ENCODE measurements at places on chromosomes 11 and 22.

DNA sequence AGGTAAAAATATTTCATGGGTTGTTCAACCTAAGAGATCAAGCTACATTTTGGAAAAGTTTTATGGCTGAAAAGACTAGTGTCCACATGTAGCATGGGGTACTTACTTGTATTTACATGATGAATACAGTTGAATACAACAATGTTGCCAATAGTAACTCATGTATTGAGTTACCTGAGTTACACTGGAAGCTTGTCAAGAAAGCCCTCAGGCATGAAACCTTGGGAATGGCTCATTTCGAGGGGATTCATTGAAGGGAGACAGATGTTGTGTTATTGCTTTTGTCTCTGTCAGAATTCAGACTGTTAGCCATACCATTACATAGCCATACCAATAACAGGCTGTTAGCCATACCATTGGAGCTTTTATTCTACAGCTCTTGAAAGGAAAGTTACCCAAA, 9.2 kb downstream of the OR51F2 start:
- DNase-seq = peak; percentile 55

GRCh38 chr11:128288368-128288767, 299.0 kb downstream of the ETS1 start:
- no peak for DNase-seq

DNA sequence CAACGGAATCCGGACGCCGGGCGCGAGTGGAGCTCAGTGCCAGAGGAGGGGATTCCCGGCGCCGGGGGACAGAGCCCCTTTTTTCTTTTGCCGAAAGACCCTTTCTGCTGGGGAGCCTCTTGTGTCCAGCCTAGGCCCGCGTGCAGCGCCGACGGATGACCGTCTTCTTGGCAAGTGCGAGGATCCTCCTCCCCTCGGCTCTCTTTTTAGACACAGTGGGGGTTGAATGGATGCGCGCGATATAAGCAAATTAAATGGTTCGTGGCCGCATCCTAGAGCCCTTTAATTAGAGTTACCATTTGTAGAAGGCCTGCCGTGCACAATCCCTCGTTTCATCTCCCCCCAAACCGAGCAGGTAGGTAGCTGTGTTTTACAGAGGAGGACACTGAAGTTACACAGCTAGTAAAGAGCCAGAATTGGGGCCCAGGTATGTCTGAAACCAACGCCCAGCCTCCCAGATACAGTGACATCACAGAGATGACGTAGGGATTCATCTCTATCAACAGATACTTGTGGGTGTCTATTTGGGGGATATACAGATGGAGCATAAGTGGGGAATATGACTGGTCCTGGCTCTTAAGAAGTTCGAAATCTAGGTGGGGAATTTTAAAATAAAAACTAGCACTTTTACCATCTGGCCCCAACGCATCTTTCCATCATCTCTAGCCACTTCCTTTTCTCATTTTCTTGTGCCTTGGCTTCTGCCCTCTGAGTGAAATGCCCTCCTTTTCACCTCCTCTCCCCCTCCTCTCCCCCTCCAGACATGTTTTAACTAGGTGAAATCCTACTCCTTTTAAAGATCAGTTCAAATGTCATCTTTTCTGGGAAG, 875 bp downstream of the TCP11L1 start:
- peak; percentile 66 for DNase-seq

DNA sequence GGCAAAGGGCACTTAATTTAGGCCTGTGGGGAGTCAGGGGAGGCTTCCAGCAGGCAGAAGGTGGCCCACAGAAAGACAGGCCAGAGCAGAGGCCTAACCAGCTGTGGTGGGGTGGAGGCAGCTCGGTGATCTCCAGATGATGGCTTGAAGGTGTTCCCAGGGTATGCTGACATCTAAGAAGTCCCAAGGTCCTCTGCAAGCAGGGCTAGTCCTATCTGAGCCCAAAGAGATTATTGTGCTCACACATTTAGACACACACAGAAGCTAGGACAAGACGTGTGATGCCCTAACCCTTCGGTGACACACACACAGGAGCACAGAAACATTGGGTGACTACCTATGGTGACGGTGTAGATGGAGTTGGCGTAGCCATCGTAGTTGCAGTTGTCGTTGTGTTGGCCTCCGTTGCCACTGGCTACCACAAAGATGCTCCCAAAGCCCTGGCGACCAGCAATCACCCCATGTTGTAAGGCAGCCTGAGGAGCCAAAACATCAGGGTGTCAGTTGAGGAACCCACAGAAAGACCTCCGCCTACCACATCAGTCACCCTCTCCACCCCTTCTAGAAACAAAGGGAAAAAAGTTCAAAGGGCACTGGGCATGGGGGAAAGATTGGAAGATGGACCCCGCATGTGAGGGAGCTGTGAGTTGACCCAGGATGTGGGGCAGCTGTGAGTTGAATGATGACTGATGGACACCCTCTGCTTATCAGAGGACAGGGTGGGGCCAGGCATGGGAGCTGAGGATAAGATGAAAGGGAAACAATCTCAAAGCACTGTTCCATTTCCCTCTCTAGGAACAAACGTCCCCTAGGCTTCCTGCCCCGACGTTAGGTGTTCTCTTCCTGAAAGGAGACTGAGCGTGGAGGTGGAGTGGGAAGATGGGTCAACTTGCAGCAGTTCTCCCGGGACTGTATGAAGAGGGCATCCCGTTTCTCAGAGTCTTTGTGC, 7.9 kb downstream of the PCSK7 start:
- DNase-seq = no peak

DNA sequence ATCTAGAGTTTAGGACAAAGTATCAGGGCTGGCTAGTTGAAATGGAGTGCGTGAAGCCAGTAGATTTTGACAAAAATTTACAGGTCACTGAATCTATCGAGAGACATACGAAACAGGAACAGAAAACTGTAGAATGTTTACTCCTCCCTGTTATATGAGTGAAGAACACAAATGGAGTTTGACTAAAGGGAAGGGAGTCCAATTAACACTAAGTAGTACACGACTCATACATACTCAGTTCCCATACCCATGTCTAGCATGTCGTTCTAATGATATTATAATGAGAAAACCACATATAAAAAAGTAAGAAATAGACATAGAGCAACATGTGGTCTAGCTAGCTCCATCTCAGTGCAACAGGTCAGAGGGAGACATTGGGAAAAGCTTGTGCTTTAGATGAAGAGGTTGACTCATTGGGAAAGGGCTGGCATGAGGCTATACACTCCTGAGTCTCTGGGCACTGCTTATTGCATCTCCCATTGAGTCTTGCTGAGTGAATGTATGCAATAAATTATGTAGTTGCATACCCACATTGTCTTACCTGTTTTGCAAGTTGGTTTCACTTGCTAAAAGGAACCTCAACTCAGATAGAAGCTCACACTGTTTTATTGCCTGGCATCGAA, 43.5 kb downstream of the CD44 start:
- DNase-seq = no peak

GRCh38 chr11:75526192-75526541, 426 bp upstream of the GDPD5 start:
- DNase-seq = no peak

DNA sequence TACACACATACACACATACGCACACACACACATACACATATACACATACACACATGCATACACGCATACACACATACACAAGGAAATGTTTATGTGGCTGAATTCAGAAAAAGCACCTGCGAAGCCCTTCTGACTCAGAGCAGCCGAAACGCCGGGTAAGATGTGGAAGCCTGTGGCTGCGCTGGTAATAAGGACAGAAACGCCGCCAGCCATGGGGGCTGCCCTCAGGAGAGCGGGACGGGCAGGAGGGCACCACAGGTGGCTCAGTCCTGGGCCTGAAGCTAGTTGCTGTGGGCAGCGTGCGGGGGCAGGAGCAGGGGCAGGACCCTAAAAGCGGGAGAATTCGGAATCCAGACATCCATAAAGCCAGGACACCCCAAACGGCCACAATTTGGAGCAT, 378.3 kb downstream of the BRD1 start:
- DNase-seq = no peak

DNA sequence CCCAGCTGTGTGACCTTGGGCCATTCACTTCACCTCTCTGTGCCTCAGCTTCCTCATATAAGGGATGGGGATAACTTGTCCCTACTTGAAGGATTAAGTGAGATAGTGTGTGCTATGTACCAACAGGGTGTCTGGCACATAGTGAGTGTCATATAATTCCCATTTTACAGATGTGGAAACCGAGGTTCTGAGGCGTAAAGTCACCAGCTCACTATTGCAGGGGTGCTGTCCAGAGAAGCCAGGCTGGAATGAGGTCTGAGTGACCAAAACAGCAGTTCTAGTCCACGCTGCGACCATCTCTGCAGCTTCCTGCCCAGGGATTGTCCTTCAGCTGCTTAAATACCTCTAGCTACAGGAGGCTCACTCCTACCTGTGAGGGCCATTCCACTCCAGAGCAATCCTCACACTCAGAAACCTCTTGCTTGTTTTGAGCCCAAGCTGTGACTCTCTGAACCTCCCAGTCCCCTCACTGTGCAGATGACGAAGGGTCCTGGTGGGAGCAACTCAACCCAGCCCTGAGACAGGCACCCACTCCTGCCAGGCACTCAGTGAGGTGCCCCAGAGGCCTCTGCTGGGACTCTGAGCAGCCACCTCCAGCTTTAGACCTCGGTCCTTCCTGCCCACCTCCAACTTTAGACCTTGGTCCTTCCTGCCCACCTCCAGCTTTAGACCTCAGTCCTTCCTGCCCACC, 5.8 kb downstream of the MB start:
- no peak for DNase-seq
